CD4-positive, alpha-beta memory T cell (primary cell): ENCODE measurements at places on chromosomes 12 and 14.

DNA sequence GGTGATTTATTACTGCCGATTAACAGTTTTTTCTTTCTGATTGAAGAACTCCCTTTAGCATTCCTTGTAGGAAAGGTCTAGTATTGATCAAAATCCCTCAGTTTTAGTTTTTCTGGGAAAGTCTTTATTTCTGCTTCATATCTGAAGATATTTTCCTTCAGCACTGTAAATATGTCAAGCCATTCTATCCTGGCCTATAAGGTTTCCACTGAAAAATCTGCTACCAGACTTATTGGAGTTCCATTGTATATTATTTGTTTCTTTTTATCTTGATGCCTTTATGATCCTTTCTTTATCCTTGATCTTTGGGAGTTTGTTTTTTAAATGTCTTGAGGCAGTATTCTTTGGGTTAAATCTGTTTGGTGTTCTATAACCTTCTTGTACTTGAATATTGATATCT lies 55.0 kb upstream of the TMTC1 start:
- DNase-seq, result no peak

DNA sequence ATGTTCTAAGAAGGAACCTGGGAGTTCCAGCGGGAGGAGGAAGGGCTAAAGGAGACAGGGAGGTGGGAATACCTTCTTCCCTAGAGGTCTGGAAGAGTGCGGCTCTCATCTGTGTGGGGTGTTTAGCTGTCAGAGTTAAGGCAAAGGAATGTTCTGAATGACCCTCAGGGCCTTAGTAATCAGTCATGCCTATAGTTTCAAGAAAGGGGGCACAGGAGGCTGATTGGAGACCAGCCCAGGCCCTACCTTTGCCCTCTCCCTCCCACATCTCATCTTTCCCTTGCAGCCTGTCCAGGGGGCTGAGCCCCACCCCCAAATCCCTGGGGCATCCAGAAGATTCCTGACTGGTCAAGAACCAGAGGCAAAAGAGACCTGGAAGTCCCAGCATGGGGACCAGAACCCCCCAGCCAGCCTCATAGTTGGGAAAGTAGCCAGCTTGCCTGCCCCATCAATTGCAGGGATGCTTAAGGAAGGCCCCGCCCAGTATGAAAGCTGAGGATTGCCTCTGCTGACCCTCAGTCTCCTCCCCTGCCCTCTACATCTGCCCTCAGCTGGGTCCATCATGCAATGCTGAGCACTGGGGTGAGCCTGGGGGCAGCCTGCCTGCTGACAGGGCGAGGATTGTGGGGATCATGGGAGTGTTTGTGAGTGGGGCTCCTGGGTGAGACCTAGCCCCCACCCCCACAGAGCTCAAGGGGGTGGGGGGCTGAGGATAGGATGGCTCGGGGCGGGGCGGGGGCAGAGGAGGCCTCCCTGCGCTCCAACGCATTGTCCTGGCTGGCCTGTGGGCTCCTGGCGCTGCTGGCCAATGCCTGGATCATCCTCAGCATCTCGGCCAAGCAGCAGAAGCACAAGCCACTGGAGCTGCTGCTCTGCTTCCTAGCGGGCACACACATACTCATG lies 1.8 kb downstream of the GPR162 start:
- DNase-seq, result no peak

GRCh38 chr12:131737150-131737827 lies 26.4 kb downstream of the SFSWAP start:
- no peak for DNase-seq

DNA sequence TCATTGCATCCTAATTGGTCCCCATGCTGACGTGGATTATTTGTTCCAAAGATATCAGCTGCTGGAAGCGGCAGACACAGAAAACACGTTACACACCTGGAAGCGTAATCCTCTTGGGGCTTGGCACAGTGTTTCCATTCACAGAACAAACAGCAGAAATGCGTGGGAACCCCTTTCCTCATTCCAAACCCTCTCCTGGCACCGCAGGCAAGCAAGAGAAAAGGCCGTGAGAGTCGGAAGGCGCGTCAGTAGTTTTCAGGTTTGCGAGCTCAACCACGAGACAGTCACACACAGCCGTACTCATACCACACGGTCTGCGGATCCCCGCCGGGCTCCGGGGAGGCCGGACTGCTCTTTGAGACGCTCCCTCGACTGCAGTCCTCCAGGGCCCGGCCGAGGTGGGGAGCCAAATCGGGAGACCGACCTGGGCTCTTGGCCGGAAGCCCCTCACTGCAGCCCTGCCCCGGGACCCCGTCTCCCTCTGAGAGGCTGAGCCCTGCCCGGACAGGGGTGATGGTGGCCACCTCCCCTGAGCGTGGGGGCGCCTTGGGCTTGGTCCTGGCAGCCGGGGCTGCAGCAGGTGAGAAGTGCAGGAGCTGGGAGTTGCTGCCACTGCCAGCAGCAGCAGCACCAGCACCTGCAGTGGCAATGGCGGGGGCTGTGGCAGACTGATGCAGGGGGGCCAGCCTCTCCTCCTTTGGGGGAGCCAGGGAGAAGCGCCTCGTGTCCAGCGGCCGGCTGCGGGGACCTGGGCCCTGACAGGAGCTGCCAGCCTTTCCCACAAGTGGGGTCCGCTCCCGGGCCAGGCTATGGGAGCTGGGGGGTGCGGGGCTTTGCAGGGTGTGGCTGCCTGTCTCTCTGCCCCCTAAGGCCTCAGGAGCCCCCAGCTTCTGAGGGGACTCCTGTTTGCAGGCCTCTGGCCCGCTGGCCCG lies 28.1 kb upstream of the GPR68 start:
- DNase-seq, result no peak

GRCh38 chr12:26121323-26122060 lies 3.3 kb downstream of the BHLHE41 start:
- DNase-seq, result no peak

- DNase-seq, result no peak
These were observed 131.6 kb downstream of the SEC23A start for GRCh38 chr14:38971258-38971921.

- no peak for DNase-seq
These were observed 37.4 kb downstream of the GNPTAB start for GRCh38 chr12:101793401-101793800.

DNA sequence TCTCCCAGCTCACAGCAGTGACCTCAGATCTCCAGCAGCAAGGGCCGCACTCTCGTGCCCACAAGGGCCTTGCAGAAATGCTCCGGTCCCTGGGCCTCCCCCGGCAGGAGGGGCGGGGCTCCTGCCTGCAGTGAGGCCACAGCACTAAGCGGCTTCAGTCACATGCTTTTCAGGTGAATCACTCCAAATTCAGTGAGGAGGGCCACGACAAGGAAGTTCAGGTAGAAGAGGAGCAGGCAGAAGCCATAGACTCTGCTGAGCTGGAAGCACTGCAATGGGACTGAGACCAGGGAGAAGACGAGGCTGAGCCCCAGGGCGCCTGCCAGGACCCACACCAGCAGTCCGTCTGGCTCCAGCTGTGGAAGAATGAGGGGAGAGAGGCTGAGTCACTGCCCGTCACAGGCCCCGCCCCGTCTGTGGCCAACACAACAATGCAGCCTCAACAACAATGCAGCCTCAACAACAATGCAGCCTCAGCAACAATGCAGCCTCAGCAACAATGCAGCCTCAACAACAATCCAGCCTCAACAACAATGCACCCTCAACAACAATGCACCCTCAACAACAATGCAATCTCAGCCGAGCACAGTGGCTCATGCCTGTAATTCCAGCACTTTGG lies 35.2 kb downstream of the SLC8B1 start:
- DNase-seq, result no peak

- DNase-seq, result no peak
These were observed 15.2 kb downstream of the SLC7A8 start for GRCh38 chr14:23168246-23168645.

- DNase-seq, result no peak
These were observed 161.1 kb downstream of the BTG1 start for GRCh38 chr12:91984556-91984955.

DNA sequence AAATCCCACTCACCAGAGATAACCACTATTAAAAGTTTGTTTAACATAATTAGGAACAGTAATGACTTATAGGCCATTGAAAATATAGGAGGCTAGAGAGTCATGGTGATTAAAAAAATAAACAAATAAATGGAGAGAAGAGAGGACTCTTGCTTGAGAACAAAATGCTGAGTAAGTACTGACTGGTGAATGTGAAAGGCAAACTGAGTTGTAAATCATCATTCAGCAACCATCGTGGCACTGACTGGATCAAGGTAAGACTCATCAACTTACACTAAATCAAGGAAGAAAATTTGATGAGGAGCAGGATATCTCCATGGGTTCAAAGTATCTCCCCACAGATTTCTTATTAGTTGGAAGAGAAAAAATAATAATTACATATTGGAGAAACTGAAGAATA lies 14.1 kb upstream of the YBX3 start:
- no peak for DNase-seq

- DNase-seq, result peak; percentile 37
These were observed 1.2 kb downstream of the DYRK2 start for GRCh38 chr12:67649570-67650387.

GRCh38 chr14:101374373-101375338 lies 186.6 kb upstream of the DIO3 start:
- no peak for DNase-seq

DNA sequence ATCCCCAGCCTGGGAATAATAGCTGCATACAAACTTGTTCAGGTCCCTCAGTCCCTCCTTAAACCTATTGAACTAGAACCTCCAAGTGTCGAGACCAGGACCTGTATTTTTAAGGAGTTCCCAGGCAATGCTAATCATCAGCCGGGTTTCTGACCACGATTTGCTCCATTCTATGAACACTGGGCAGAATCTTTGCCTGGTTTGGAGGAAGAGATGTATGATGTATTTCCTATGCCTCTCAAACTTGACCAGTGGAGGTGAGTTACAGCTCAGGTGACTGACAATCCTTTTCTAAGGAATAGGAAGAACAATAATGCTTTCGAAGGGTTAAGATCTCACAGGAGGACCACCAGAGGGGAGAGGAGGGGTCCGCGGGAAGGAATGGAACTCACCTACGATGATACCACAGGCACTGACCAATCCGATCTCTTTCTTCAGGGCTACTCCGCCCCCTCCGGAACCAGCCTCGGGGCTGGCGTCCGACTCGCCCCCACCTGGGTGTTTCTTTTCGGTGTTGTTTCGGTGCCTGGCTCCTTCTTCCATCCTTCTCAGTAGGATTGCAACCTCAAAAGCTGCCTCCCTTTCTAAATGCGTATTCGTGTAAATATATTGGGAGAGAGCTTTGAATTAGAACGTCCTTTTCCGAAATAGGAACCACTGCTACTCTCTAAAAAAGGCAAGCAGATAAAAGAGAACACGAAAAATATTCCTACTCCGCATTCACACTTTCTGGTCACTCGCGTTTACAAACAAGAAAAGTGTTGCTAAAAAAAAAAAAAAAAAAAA lies 895 bp downstream of the SLC7A8 start:
- peak; percentile 27 for DNase-seq

DNA sequence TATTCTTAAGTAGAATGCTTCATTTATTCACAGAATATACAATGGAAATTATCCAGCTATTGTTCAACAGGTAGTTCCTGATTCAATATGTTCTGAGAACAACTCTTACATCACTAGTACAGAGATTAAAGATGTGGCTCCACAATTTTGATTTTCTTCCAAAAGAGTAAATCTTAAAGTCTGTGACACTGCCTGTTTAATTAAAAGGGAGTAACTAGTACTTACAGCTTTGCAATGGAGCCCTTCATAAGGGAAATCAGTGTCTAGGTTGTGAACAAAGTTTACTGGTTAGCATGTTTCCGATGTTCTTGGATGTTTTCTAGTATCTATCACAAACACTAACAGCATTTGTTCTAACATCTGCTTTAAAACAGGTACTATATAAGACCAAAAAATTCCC lies 30.8 kb downstream of the MIA2 start:
- no peak for DNase-seq

DNA sequence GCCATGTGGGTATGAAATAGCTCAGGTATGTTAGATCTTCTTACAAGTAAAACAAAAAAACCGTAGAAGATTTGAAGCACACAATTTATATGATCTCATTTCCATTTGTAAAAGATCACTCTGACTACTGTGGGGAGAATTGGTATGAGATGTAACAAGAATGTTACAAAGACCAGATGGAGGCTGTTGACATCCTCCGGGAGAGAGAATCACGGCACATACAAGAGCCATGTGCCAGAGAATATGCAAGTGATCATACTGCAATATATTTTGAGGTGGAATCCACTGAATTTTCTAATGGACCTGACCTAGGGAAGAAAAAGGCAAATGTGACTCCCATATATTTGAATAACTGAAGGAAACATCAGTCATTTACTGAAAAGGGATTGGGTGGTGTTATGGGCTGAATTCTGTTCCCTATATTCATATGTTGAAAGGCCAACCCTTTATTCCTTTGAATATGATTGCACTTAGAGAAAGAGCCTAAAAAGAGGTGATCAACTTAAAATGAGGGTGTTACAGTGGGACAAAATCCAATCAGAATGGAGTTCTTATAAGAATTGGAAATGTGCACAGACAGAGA lies 29.1 kb downstream of the PRB3 start:
- no peak for DNase-seq

DNA sequence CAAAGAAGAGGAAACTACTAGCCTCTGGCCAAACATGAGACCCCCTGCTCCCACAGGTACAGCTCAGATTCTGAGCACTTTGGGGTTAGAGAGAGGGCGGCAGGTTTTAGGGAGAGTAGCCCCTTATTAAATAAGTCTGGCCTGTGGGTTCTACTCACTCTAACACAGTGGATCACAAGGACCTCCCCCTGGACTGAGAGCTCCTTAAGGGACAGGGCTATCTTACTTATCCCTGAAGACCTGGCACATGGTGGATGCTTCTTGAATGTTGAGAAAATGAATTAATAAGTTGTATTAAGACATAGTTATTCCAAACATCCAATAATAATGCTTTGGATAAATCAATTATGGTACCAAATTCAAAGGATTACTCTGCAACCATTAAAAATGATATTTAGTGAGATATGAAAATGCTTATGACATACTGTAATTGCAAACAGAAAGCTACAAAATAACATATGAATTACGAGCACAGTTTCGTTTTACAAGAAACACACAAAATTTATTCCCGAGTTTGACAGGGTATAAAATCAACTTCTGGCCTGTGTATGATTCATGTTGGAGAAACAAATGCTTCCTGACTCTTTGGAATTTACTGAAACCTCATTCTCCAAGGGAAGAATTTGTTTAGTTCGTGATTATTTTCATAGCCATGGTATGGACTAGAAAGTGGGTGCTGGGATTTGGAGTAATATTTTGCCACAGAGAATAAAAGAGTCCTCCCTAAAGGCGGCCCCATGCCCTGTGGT lies 59.3 kb upstream of the BDKRB2 start:
- DNase-seq, result no peak

DNA sequence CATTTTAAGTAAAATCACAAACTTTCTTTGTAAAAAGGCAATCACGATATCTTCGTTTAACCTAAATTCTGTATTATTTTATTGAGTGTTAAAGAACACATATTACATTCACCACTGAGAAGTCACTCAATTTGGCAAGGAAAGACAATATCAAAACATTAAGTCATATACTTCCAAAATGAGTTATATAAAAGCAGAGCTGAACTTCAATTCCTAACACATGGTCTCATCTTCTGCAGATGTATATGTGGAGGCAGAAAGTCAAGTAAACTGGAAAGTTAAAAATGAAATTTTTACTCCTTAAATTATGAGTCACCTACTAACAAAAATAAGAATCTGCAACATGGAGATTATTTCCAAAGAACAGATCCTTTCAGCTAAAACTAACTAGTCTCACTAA lies 28.7 kb downstream of the BMAL2 start:
- no peak for DNase-seq

GRCh38 chr12:16021676-16022075 lies 110.5 kb downstream of the DERA start:
- DNase-seq, result no peak

- DNase-seq, result no peak
These were observed 2.8 kb upstream of the ANO6 start for GRCh38 chr12:45213107-45213506.

GRCh38 chr12:50689437-50689836 lies 74.5 kb upstream of the ATF1 start:
- no peak for DNase-seq

GRCh38 chr12:131116468-131117117 lies 162.9 kb downstream of the ADGRD1 start:
- DNase-seq, result no peak
